ENCODE measurements at places on chromosomes 6 and 20. TPM values are rescaled to one million over a fixed set of nuclear protein-coding genes. Genes with fewer than 3 reads are reported as not detected.

The SUPT3H gene
- 6.7 TPM for total RNA-seq

The UNC93A gene
- not detected for total RNA-seq

The TFAP2D gene
- not detected for total RNA-seq

The TEAD3 gene
- total RNA-seq, result 17.0 TPM

The MTG2 gene
- 27.1 TPM for total RNA-seq

The PRDM13 gene
- total RNA-seq, result not detected

The GATA5 gene
- total RNA-seq, result 1.8 TPM

The SPATS1 gene
- 1.8 TPM for total RNA-seq

The BPIFB1 gene
- total RNA-seq, result 263 TPM

DNA sequence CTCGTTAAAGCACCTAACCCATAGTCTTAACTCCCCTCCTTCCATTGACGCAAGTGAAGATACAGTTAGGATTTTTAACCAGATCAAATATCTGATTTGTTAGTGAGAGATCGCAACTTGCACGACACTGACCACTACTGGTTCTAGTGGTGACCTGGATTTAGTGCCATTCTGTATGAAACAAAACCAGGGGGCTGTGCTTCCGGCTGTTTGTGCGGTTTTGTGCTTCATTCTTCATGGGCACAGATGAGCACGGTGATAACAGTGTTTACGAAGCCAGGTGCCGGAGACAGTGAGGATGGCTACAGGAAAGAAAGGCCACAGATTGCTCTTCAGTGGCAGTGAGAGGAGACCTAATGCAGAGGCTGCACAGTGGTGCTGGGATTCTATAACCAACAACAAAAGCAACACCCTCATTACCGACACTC is 75.5 kb downstream of the NOL4L start:
- no peaks in the 10 kb centered on the region for H3K36me3 ChIP-seq
- no peak for DNase-seq
- peaks cover 21% of the 10 kb centered on the region for H3K4me1 ChIP-seq
- H3K4me3 ChIP-seq, result no peak overlapping the region
- peak overlapping the region; percentile 12 for H3K27ac ChIP-seq
- H3K27me3 ChIP-seq, result no peaks in the 10 kb centered on the region

- DNase-seq, result no peak
- no peak overlapping the region for H3K4me3 ChIP-seq
- H3K4me1 ChIP-seq, result no peaks in the 10 kb centered on the region
- H3K27ac ChIP-seq, result no peak overlapping the region
Observed at GRCh38 chr20:50870561-50871161, 60.6 kb downstream of the ADNP start.

DNA sequence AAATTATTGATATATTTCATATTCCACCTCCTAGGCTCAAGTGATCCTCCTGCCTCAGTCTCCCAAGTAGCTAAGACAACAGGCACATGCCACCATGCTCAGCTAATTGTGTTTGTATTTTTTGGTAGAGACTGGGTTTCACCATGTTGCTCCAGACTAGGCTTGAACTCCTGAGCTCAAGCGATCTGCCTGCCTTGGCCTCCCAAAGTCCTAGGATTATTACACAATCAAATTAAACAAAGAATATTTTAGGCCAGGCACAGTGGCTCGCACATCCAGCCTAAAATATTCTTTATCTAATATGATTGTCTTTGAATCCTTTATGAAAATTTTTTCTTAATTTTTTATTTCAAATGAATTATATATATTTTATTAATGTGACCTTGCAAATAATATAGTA is 17.8 kb downstream of the ME1 start:
- H3K36me3 ChIP-seq, result no peaks in the 10 kb centered on the region
- no peak overlapping the region for H3K27ac ChIP-seq
- no peaks in the 10 kb centered on the region for H3K27me3 ChIP-seq
- H3K4me3 ChIP-seq, result no peak overlapping the region
- no peak for DNase-seq

GRCh38 chr6:113104951-113105350 is 752.2 kb upstream of the MARCKS start:
- H3K36me3 ChIP-seq, result no peaks in the 10 kb centered on the region
- no peaks in the 10 kb centered on the region for H3K27me3 ChIP-seq
- DNase-seq, result no peak
- no peaks in the 10 kb centered on the region for H3K4me1 ChIP-seq
- no peak overlapping the region for H3K4me3 ChIP-seq

DNA sequence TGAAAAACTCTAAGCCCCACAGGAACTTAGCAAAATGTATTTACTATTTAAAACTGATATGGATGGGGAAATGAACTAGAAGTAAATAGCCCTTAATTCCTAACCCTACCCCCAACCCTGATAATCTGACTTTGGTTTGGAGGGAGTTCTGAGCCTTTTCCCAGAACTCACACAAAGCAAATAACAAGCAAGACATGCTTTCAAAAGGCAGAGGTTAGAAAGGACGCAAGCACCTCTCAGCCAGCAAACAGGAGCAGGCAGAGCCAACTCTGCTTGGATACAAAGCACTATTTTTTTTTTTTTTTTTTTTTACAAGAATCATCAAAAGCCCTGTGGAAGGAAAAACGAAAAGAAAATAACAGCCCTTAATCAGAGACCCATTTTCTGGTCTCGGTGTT is 58.7 kb downstream of the SLC22A23 start:
- no peaks in the 10 kb centered on the region for H3K36me3 ChIP-seq
- peaks cover 18% of the 10 kb centered on the region for H3K4me1 ChIP-seq
- no peak overlapping the region for H3K27ac ChIP-seq
- no peak overlapping the region for H3K4me3 ChIP-seq

GRCh38 chr6:137754866-137755265 is 112.2 kb upstream of the TNFAIP3 start:
- H3K36me3 ChIP-seq, result no peaks in the 10 kb centered on the region
- peaks cover 6% of the 10 kb centered on the region for H3K4me1 ChIP-seq
- no peak for DNase-seq
- H3K4me3 ChIP-seq, result no peak overlapping the region
- no peak overlapping the region for H3K27ac ChIP-seq

- no peaks in the 10 kb centered on the region for H3K36me3 ChIP-seq
- H3K4me3 ChIP-seq, result peak overlapping the region; percentile 55
- no peak for DNase-seq
- H3K4me1 ChIP-seq, result peaks cover 5% of the 10 kb centered on the region
Observed at GRCh38 chr20:25750220-25750764, 53.6 kb upstream of the ZNF337 start.

- peaks cover 6% of the 10 kb centered on the region for H3K4me1 ChIP-seq
- no peak overlapping the region for H3K4me3 ChIP-seq
- H3K27ac ChIP-seq, result no peak overlapping the region
- no peaks in the 10 kb centered on the region for H3K27me3 ChIP-seq
- no peak for DNase-seq
Observed at GRCh38 chr20:57940868-57941522, 231.2 kb upstream of the PMEPA1 start.

- peaks cover 11% of the 10 kb centered on the region for H3K4me1 ChIP-seq
- H3K27ac ChIP-seq, result no peak overlapping the region
- H3K27me3 ChIP-seq, result no peaks in the 10 kb centered on the region
- H3K36me3 ChIP-seq, result peaks cover 60% of the 10 kb centered on the region
Observed at GRCh38 chr6:15523679-15524630, 138.9 kb downstream of the DTNBP1 start.

- H3K27me3 ChIP-seq, result no peaks in the 10 kb centered on the region
- peaks cover 68% of the 10 kb centered on the region for H3K36me3 ChIP-seq
- H3K4me1 ChIP-seq, result peaks cover 50% of the 10 kb centered on the region
- no peak for DNase-seq
Observed at GRCh38 chr6:73515204-73515655, 5.6 kb downstream of the EEF1A1 start.

GRCh38 chr6:159134701-159135364 is 34.4 kb upstream of the FNDC1 start:
- no peak overlapping the region for H3K4me3 ChIP-seq
- no peaks in the 10 kb centered on the region for H3K36me3 ChIP-seq
- H3K27ac ChIP-seq, result no peak overlapping the region
- H3K4me1 ChIP-seq, result no peaks in the 10 kb centered on the region
- H3K27me3 ChIP-seq, result peaks cover 9% of the 10 kb centered on the region

GRCh38 chr20:33604991-33605370 is 57.1 kb upstream of the C20orf144 start:
- H3K36me3 ChIP-seq, result peaks cover 27% of the 10 kb centered on the region
- no peaks in the 10 kb centered on the region for H3K27me3 ChIP-seq
- H3K4me1 ChIP-seq, result no peaks in the 10 kb centered on the region
- no peak for DNase-seq
- H3K4me3 ChIP-seq, result no peak overlapping the region
- H3K27ac ChIP-seq, result no peak overlapping the region

DNA sequence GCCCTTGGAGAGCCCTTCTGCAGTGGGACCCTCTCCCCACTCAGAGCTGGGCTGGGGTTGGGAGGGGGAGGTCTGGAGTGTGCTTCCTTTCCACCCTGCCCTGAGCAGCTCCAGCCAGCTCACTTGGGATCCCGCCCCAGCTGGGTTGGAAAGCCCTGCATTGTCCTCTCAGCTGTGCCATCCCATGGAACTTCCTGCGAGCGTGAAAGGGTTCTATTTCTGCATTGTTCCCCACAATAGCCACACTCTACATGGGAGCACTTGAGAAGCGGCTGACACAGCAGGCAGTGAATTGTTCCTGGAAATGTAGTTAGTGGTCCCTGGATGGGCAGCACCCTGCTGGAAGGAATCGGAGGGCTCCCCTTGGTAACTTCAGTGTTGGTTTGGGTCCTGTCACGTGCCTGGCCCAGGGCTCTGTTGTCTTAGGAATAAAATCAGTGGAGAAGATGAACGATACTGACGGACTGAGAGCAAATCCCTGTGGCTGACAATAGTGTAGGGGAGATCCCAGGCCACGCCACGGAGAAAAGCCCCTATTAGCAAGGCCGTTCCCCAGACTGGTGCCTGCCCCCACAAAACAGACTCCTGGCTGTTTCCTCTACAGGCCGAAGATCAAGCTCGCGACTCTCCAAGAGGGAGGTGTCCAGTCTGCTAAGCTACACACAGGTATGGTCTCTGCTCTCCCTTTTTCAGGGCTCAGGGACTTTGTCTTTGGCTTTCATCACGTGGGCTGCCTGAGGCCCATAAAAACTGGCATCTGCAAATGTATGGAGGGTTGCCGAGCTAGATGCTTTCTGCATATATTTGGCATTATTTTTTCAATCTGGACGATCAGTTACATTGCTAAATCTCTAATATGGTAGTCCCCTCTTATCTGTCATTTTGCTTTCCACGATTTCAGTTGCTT is 18.8 kb downstream of the DNMT3B start:
- no peak overlapping the region for H3K4me3 ChIP-seq
- no peaks in the 10 kb centered on the region for H3K36me3 ChIP-seq
- H3K4me1 ChIP-seq, result no peaks in the 10 kb centered on the region
- H3K27ac ChIP-seq, result no peak overlapping the region
- no peaks in the 10 kb centered on the region for H3K27me3 ChIP-seq

DNA sequence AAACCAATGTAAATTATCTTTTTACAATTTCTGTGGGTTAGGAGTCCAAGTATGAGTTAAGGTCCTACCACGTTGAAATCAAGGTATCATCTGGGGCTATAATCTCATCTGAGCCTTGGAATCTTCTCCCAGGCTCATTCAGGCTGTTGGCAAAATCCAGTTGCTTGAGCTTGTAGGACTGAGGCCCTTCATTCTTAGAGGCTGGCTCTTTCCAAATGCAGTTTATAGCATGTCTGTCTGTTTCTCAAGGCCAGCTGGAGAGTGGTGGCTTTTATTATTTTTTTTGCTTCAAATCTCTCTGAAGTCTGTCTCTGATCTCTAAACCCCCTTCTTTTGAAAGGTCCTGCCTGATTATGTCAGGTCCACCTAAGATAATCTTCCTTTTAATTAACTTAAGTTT is 177.2 kb upstream of the ASCC3 start:
- H3K27ac ChIP-seq, result no peak overlapping the region
- DNase-seq, result no peak
- no peaks in the 10 kb centered on the region for H3K36me3 ChIP-seq
- H3K4me3 ChIP-seq, result no peak overlapping the region
- H3K4me1 ChIP-seq, result no peaks in the 10 kb centered on the region

- peaks cover 18% of the 10 kb centered on the region for H3K4me1 ChIP-seq
- H3K27ac ChIP-seq, result peak overlapping the region; percentile 25
- H3K36me3 ChIP-seq, result no peaks in the 10 kb centered on the region
- no peak overlapping the region for H3K4me3 ChIP-seq
- H3K27me3 ChIP-seq, result no peaks in the 10 kb centered on the region
- DNase-seq, result no peak
Observed at GRCh38 chr6:152099446-152100182, 292.1 kb downstream of the ESR1 start.

GRCh38 chr6:117706504-117706903 is 31.2 kb downstream of the NUS1 start:
- no peaks in the 10 kb centered on the region for H3K4me1 ChIP-seq
- no peaks in the 10 kb centered on the region for H3K27me3 ChIP-seq
- H3K4me3 ChIP-seq, result no peak overlapping the region

- H3K27ac ChIP-seq, result peak overlapping the region; percentile 98
- peak overlapping the region; percentile 92 for H3K4me3 ChIP-seq
- peak; percentile 73 for DNase-seq
- no peaks in the 10 kb centered on the region for H3K36me3 ChIP-seq
Observed at GRCh38 chr20:3889489-3890397, 556 bp downstream of the PANK2 start.

DNA sequence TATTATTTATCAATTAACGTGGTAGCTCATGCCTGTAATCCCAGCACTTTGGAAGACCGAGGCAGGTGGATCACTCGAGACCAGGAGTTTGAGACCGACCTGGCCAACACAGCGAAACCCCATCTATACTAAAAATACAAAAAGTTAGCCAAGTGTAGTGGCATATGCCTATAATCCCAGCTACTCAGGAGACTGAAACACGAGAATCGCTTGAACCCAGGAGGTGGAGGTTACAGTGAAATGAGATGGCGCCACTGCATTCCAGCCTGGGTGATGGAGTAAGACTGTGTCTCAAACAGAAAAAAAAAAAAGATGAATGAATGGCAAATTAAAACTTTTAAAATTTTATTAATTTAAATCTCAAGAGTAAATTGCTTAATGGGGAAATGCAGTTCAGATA is 299.6 kb downstream of the CLVS2 start:
- no peaks in the 10 kb centered on the region for H3K27me3 ChIP-seq
- H3K4me3 ChIP-seq, result no peak overlapping the region
- H3K4me1 ChIP-seq, result no peaks in the 10 kb centered on the region
- DNase-seq, result no peak
- H3K27ac ChIP-seq, result no peak overlapping the region

GRCh38 chr20:51760905-51761546 is 7.2 kb downstream of the ATP9A start:
- no peaks in the 10 kb centered on the region for H3K4me1 ChIP-seq
- no peaks in the 10 kb centered on the region for H3K27me3 ChIP-seq
- no peak overlapping the region for H3K4me3 ChIP-seq
- DNase-seq, result no peak
- H3K27ac ChIP-seq, result no peak overlapping the region

DNA sequence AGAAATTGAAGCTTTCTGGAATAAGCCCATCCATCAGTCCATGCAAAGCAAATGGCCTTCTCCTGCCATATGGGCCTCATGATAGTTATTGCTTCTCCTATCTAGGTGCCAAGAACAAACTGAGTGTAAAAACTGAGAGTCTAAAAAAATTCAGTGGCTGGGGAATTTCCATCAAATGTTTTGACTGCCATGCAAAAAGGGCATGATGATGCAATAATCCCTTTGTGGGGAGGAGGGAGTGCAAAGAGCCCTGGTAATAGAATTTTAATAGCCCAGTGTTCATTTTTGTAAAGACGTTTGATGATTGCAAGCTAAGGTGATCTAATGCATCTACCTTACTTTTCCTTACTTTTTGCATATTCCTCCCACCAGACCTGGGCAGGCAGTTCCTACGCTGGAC is 683.7 kb downstream of the EPM2A start:
- no peaks in the 10 kb centered on the region for H3K27me3 ChIP-seq
- no peak overlapping the region for H3K4me3 ChIP-seq
- no peaks in the 10 kb centered on the region for H3K4me1 ChIP-seq
- no peak overlapping the region for H3K27ac ChIP-seq
- no peak for DNase-seq
- H3K36me3 ChIP-seq, result no peaks in the 10 kb centered on the region
